Urinary bladder (tissue), 4 donors: ENCODE measurements at places on chromosomes 2 and 18. TPM values are rescaled to one million over a fixed set of nuclear protein-coding genes. Genes with fewer than 3 reads are reported as not detected.

- DNase-seq = peak; percentile 11
These were observed 600 bp downstream of the KATNAL2 start for GRCh38 chr18:46917803-46918600.

GRCh38 chr2:65231892-65232477 lies 4.4 kb downstream of the ACTR2 start:
- DNase-seq = no peak

DNA sequence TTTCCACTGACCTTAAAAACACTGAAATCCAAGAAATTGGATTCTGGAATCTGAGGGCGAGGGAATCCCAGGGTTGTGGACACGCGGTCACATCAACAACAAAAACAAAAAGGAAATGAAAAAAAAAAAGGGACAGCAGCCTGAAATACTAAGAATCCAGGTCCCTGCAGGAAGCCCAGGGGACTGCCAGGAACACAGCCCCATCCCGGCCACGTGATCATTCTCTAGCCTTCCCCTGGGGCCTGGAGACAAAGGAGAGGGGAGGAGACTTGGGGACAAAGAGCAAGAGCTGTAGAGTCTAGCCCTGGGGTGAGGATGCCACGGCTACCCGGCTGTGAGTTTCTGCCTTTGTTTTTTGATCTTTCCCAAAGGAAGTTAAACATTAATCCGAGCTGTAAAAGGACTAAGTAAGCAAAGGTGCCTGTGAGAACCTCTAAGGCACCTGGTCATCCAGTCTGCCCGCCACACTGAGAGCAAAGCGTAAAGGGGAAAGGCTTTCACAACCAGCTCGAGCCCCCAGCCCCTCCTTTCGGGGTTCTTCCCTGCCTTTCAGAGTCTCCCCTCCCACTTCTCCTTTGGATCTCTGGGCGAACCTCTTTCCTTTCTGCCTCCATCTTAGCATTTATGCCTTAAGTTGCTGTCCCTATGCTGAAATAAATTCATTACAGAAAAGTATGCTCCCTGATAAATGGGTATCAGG lies 57.9 kb upstream of the MSH2 start:
- peak; percentile 94 for DNase-seq

DNA sequence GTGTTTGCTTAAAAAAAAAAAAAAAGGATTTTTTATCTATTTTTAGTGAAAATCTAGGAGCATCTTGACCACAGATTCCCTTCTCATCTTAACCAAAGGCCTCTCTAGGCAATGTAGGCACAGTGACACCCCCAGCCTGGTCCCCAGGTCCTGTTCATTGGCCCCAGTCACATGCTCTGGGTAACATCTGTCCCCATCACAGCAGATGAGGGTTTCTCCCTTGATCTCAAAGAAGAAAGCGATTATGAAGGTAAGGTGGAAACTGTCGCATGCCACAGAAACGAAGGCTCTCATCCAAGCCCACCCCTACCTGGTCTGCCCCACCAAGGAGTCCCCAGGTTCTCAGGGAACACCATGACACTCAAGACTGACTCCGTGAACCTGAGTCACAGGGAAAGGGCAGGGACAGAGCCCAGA lies 4.7 kb downstream of the HS6ST1 start:
- no peak for DNase-seq

Gene CPLX4
- total RNA-seq = not detected

Gene RTP5
- total RNA-seq = not detected
